ENCODE measurements at places on chromosomes 2 and 18. TPM values are rescaled to one million over a fixed set of nuclear protein-coding genes. Genes with fewer than 3 reads are reported as not detected.
A peak's percentile ranks its signal among the peaks of the same experiment; 100 is the strongest.

Gene TMEM182
- 6.3 TPM for polyA plus RNA-seq

Gene ANKRD12
- polyA plus RNA-seq, result 20.1 TPM

Gene NTSR2
- not detected for polyA plus RNA-seq

Gene KATNAL2
- 2.3 TPM for polyA plus RNA-seq

Gene IL36RN
- not detected for polyA plus RNA-seq

Gene FZD7
- polyA plus RNA-seq, result 24.1 TPM

Gene CAPN14
- 0.13 TPM for polyA plus RNA-seq

Gene PIGN
- 20.5 TPM for polyA plus RNA-seq

Gene OTOS
- not detected for polyA plus RNA-seq

DNA sequence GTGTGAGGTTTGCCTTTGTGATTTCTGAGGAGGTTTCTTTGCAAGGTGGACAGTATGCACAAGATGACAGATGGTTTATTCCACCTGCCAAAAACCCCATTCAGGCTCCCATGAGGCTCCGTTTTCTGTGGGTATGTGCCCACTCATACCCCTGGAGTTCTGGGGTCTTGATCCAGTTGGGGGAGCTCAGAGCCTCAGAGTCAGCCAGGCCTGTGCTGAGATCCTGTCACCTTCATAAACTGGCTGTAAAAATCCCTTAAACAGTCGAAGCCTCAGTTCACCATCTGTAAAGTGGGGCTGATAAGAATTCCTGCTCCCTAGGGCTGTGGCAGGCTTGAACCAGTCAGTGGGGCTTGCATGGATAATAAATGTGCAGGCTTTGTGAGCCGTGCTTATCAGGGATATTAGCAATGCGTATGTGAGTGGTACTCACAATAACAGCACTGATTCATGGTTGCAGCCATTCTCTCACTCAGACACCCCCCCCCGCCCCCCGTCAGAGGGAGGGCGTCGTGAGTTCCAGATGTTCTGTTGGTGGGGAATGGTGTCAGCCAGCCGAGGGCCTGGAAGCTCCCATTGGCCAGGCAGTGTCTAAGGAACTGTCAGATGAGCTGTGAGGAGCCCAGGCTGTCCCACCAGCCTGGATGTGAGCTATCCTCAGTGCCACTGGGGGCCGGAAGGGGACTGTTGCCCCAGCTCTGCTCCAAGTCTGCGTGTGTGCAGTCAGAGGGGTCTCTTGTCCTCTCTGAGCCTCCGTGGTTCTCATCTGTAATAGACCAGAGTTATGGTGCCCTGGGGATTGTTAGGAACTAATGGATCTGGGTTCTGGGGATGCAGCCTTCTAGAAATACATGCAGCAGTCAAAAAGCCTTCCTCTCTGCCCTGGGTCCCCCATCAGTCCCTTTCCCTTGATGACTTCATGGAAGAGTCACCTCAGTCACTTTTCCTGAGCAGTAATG lies 51.7 kb downstream of the KCNIP3 start:
- DNase-seq, result no peak

DNA sequence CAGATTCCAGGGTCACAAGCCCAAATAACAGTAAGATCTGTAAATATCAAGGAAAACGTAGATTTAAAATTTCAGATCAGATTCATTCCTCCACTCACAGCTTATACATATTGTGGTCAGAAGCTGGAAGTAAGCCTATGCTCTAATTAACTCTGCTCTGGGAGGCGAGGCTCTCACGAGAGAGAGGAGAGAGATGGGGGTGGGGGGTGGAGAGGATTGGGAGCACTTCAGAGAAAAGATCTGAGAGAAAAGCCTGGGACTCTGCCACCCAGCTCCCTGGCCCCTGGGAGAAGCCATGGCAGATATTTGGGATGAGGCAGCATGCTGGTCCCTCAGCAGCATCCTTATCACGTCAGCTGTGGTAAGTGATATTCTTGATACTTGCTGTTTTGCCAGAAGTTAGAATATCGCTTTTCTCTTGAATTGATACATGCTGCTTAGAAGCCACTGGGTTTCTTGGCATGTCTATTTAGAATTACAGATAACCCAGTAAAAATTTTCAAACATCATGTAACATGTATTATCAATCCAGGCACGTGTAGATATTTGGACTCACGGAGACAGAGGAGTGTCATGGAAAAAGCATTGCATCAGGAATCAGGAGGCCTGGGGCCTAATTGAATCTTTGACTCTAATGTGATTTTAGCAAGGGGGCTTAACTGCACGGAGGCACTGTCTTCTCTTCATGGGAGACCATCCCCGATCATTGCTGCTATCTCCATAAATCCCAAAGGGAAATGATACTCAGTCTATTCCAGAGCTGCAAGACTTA lies 265.4 kb downstream of the HRH4 start:
- DNase-seq, result no peak

DNA sequence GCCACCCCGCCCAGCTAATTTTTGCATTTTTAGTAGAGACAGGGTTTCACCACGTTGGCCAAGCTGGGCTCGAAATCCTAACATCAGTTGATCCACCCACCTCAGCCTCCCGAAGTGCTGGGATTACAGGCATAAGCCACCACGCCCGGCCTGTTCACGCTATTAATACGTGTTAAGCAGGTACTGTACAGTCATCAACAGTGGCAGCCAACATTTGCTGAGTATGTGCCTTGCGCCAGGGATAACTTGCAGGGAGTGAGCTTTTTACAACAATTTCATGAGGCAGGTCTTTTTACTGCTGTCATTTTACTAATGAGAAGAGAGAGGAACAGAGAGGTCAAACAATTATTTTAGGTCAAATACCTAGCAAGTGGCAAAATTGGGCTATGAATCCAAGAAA lies 115.2 kb downstream of the AP1S3 start:
- DNase-seq, result no peak

- no peak for DNase-seq
These were observed 42.6 kb upstream of the EDAR start for GRCh38 chr2:109031476-109032228.

GRCh38 chr2:160281213-160281612 lies 81.1 kb upstream of the ITGB6 start:
- DNase-seq, result no peak

- no peak for DNase-seq
These were observed 216.4 kb downstream of the TWIST2 start for GRCh38 chr2:239064253-239064652.

GRCh38 chr18:32966141-32966540 lies 193.3 kb upstream of the KLHL14 start:
- no peak for DNase-seq

DNA sequence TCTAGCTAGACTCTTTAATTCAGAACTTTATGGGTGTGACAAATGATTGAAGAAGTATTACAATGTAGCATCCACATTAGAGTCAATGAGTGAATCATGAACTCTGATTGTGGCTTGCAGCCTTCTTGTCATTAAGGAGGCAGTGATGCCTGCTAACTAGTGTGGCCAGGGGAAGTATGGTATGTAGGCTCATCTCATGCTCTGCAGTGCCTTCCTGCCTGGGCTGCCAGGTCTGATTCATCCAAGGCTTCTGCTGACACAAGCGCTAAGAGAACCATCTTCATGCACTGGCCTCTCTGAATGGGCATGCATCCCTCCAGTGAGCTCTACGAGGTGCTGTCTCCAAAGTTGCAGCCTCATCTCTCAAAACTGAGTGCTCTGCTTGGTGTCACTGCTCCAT lies 144.3 kb downstream of the MTCL1 start:
- no peak for DNase-seq

GRCh38 chr2:240435948-240436682 lies 652 bp downstream of the GPC1 start:
- peak; percentile 19 for DNase-seq

- DNase-seq, result no peak
These were observed 39.7 kb downstream of the PID1 start for GRCh38 chr2:229231328-229231868.

DNA sequence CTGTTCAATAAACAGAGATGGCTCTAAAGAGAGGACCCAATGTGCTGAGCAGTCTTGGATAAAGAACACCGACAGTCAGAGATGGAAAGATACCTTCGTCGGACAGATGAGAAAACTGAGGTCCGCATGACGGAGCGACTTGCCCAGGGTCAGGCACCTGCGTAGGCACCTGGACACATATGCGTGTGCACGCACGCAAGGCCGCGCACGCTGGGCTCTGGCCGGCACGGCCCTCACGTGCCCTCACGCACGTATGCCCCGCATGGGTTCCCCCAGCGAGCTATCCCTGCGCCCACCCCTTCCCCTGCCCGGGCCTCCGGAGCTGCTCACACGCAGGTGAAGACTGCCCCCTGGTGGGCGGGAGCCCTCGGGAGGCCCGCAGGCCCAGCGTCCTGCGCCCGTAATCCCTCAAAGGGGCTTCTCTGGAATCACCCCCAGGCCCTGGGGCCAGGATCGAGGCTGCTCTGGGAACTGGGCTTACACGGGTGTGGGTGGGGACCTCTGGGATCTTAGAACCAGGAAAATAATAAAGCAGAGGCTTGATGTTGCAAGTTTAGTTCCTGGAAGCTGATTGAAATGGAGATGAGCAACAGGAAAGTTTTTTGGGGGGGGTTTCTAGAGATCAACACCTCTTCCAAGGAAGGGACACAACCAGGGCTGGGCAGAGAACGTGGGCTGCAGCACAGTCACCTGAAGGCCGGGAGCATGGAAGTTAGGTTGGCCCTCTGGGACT lies 246.3 kb downstream of the TNS1 start:
- DNase-seq, result peak; percentile 60

DNA sequence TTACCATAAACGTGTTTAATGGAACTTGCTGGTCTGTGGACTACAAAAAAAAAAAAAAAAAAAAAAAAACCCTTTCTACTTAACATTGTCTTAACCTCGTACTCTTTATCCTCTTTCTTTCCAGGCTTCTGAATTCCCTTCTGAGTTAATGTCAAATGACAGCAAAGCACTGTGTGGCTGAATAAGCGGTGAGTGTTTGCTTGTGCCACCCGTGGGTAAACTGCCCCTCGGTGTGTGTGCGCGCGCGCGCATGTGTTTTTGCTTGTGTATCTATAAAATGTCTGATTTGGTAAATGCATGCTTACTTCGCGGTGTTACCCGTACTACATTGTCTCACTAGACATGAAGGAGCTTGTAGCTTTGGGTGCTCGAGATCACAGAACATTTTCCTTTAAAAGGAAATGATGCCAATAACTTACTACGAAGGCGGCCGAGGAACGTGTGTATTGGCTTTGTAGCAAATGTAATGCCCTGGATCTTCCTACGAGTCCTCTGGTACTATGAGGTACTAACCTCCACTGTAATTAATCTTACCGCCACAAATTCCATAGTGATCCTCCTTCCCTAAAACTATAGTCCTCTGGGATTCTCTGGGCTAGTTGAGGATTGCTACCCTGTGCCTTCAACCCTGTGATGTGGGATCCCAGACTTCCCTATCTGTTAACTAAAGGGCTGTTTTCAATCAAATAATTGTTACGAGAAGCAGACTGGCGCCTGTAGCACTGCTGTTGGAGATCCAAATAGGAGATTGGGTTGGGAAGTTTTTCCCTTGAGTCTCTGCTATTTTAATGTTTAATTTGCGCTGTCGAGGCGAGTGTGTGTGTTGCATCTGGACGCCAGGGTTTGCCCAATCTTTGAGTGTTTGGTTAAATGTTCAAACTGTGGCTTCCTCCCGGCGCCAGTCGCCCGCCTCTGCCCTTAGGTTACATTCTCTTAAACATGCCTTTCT lies 1.1 kb downstream of the ID2 start:
- peak; percentile 62 for DNase-seq

- DNase-seq, result no peak
These were observed 3.5 kb downstream of the DCDC2C start for GRCh38 chr2:3706892-3707291.

- DNase-seq, result no peak
These were observed 77.8 kb upstream of the TFCP2L1 start for GRCh38 chr2:121362774-121363173.

DNA sequence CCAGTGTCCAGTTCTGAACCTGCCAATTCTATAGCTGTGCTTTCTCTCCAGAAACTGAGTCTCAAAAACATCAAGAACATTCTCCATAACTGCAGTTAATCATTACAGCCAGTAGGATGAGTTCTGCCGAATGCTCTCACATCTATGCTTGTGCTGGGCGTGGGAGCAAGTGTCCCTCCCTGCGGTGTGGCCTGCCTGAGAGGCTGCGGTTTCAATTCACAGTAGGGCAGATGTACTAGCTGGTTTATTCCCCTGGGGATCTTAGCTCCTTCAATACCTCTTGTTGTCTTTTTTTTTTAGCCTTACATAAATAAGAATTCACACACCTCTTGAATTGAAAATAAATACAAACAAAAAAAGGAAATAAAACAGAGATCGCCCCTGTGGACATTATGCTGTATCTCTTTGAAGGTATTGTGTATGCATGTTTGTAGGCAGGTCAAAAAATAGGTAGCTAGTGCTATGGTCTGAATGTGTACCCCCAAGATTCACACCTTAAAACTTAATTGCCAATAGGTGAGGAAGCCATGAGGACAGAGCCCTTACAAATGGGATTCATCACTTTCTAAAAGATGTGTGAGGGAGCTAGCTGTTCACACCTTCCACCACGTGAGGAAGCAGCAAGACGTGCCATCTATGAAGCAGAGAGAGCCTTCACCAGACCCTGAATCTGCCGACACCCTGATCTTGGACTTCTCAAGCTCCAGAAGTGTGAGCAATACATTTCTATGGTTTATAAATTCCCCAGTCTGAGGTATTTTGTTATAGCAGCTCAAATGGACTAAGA lies 74.3 kb downstream of the BCL2L11 start:
- peak; percentile 58 for DNase-seq

- no peak for DNase-seq
These were observed 30.6 kb downstream of the SPTBN1 start for GRCh38 chr2:54486766-54487165.

- DNase-seq, result no peak
These were observed 2.0 kb upstream of the AMMECR1L start for GRCh38 chr2:127887776-127888130.

GRCh38 chr18:44876755-44877154 lies 196.1 kb downstream of the SETBP1 start:
- DNase-seq, result no peak

- DNase-seq, result no peak
These were observed 287.2 kb downstream of the CDH19 start for GRCh38 chr18:66316701-66317100.

DNA sequence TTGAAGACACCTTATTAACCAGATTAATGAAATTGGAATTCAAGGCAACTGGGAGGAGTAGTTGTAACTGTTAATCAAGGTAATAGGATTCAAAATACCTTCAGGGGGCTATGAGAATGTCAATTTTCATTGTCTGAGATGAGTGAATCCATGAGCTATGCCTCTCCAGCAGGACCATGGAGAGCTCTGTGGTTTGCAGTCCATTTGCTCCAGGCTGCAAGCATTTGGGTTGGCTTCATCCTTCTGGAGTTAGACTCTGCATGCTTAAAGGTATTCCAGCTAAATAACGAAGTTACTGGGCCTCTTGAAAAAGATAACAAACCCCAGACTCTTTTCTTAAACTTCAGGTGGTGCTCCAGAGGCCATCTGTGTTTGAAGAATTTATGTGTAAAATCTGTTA lies 207.1 kb upstream of the SLC8A1 start:
- peak; percentile 2 for DNase-seq

Measured in large intestine (tissue), 12 donors.